NCI-H1105 (cell line): ENCODE measurements at places on chromosomes 2 and 18.

DNA sequence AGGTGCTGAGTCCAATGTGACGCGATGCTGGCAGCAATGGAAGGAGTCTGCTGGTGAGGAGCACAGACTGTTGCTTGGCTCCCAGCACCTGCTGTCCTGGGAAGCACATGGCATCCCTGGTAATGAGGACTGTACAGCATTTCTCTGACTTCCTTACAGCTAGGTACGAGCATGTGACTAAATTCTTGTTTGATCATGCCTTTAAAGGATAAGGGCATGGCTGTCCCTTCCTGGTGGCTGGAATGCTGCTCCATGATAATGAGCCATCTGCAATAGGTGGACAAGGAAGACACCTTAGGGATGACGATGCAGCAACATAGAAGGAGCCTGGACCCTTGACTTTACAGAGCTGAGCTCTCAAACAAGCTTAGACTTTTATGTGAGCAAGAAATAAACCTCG, 278.0 kb upstream of the SPRED2 start:
- no peak for DNase-seq

GRCh38 chr2:91748902-91749301, 3057.4 kb downstream of the RPIA start:
- DNase-seq: no peak

DNA sequence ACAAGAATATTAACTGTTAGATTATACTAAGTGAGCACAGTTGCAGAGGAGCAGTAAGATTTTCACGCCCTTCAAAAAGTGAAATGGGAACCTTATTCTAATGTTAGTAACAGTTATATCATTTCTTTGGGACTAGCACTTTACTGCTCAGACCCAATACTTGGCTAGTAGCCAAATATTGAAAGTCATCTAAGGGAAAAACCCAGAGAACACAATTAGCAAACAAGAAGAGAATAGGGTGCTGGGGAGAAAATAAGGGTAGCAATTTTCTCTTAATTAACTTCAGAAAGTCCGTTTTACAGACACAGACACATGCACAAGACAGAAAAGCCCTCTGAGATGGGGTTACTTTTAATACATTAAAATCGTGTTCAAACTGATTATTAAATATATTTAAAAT, 71.8 kb downstream of the ID2 start:
- peak; percentile 30 for DNase-seq

DNA sequence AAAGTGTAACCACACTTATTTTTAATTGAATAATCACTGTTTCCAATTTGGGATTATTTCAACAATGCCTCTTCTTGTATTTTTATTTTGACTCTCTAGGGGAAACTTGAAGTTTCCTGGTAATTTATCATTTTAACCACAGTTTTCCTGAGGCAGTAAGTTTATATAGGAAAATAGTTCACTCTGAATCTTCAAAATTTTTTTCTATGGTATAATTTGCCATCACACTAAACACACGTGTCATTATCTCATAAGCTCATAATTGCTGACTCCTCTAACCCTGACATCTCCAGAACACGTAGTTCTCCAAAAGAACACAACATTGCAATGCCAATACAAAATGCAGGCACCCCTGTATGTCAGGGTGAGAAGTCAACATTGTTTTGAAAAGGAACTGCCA, 102.2 kb upstream of the FZD7 start:
- DNase-seq: no peak

DNA sequence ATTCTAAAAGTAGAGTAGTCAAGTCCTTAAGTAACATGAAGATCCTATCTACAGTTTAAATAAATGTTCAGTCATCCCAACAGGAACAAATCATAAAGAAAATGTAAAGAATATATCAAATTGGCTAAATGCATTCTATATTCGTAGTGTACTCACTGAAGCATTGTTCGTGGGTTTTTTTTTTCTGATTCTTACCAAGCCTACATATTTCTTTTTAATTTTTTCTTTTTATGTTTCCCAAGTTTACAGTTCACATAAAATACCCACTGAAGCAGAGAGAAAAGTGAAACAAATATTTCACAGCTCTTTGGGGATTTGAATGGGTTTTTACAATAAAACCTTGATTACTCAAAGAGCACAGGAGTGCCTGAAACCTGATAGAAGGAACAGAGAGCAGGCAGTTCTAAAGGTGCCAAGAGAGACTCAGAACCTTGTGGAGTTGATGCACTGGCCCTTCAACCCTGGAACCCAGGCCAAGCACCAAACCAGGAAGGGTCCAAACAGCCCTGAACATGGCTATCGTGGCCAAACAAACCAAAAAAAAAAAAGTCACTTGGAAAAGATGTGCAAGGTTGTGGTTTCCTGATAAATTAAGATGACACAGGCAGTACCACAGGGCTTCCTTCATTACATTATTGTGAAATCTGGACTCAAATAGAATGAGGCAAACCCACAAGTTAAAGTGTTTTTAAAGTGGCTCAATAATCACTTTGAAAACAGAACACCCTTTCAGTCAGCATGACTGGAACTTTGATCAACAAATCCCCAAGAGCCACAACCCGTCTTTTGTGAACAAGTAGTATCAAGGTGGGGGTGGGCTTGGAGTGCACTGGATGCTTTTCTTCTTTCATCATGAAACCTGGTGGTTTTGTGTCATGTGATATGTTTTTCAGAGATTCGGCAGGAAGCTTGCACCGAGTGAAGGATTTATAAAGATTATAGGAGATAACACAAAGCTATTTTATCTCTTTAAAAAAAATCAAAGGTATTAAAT, 245.0 kb upstream of the FN1 start:
- no peak for DNase-seq

DNA sequence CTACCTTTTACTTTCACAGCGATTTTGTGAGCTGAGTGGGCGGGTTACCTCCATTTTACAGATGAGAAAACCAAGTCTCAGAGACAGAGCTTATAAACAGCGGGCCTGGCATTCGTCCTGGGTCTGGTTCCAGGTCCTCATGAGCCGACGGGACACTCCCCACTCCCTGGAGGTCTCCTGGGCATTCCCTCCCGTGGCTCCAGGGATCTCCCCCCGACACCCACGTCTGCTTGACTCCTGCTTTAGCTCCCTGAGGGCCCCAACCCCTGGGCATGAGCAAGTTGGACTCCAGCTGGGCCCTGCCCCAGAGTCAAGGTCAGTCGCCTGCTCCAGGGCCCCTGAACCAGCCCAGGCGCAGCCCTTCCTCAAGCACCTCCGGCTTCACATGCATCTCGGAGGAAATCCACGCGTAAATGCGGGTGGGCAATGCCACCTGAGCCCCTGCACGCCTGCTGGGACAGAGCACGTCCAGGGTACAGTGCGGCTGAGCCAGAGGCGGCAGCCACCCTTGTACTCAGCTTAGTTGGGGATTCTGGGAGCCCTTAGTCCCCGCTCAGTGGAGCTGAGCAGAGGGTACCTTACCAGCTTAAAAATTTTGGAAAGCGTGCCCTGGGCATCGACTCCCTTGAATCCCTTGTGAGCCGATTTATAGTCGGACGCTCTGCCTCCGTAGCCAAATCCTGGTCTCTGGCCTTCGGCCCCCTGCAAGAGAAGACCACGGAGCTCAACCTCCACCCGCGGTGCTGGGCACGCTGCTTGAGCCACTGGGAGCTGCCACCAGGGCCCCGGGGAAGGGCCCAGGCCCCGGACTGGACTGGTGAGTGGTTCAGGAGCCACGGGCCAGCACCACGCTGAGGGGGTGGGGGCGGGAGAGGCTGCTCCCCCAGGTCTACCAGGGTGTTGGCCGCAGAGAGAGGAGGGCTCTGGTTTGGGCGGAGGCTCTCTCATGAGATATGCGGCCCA, 148.1 kb downstream of the MBP start:
- DNase-seq: no peak

DNA sequence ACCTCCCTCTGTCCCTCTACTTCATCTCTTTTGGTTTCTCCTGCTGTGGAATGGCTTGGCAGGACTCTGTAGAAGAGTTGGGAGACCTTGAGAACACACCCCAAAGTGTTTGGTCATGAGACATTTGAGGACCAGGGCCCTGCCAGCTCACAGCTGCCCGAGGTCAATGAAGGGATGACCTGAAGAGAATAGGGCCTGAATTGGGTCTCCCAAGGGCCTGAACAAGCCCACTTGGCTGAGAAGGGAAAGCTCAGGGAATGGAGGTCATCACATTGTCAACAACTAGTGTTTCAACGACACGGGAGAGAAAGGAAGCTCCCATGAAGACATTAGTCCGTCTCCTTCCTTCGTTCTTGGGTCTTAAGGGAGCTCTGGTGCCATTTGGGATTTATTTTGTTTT, 52.8 kb downstream of the TTC32 start:
- DNase-seq: no peak

GRCh38 chr18:24770311-24771024, 310.0 kb downstream of the HRH4 start:
- DNase-seq: no peak

- DNase-seq: no peak
Measured at GRCh38 chr2:75772908-75773630, 62.4 kb upstream of the GCFC2 start.

DNA sequence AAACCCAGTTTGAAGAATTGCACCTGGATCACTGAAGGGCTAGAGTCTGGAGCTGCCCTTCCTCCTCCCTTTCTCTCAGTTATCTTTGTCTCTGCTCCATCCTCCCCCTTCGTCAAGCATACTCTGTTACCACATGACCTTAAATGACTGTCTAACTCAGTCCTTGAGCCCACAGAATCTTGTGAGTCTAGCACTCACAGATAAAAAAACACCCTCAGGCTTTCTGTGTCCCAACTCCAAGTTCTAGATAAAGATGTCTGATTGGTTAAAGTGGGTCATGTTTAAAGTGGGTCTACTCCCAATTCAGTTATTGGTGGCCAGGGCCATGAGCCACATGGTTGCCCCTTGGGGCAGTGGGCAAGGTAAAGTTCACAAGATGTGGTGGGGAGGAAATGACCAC, 53.5 kb upstream of the CYP1B1 start:
- no peak for DNase-seq

GRCh38 chr2:144133936-144134665, 385.8 kb downstream of the ZEB2 start:
- no peak for DNase-seq

DNA sequence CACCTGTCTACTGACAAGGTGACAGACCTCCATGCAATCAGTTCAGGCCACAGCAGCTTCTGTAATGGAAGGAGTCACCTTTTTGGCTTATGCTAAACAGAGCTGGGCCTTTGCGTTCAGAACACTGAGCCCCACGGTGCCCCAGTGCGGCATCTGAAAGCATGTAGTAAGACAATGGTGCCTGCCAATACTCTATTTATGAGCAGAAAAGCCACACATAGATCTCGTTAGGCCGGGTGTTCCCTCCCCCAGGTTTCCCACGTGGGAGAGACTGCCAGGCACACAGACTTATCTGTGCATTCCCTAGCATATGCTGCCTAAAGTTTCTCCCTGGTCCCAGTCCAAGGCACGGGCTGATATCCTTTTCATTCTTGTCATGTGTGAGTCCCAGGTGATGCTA, 150.9 kb downstream of the ACTR3 start:
- no peak for DNase-seq

- no peak for DNase-seq
Measured at GRCh38 chr2:72141881-72142451, 5.7 kb downstream of the CYP26B1 start.

- no peak for DNase-seq
Measured at GRCh38 chr18:9418047-9418690, 57.1 kb upstream of the RALBP1 start.

DNA sequence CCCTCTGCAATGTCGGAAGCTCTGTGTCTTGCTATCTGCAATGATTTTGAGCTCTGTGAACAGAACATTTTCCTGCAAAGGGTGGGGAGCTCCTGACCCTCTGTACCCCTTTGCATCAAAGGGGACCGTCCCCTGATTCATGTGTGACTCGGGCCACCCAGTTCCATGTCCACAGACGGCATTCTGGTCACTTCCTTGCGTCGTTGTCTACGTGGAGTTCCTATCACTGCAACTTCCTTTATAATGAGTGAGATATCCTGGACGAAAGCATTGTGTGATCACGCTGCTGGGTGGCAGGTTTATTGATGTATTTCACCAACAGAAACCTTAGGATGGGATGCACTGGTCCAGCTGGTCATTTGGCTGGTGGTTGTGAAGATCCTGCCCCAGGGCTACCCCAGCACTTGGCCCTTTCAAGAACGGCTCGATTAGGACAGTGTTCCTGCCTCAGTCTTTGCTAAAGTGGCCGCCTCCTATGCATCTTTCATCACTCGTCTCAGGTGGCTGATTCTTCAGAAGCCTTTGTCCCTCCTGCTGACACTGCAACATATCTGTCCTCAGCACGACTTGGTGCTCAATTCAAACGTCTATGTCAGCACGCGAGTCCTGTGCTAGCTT, 202.7 kb downstream of the ACKR3 start:
- no peak for DNase-seq

- DNase-seq: no peak
Measured at GRCh38 chr2:239831001-239831731, 194.0 kb downstream of the NDUFA10 start.

- no peak for DNase-seq
Measured at GRCh38 chr2:101837354-101837753, 139.8 kb downstream of the MAP4K4 start.

GRCh38 chr18:8359481-8359880, 249.8 kb upstream of the RAB12 start:
- DNase-seq: no peak

GRCh38 chr2:86189782-86190416, 5.4 kb downstream of the IMMT start:
- DNase-seq: no peak

DNA sequence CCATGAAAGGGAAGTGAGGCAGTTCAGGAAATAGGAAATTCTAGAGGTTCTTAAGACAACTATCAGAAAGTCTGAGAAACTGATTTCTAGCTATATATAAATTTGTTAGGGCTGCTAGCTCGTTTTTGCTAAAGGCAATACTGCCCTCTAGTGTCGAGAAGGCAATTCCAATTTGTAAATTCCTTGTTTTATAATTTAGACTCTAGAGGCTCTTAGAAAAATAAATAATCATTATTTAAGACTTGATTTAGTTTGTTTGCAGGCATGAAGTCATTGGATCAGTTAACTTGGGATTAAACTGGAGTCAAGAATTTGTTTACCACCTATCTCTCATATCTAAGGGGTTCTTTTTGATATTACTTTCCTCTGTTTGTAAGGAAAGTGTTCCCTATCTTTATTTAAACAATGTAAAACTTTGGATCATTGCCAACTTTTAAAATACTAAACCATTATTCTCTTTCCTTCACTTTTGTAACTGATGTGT, 66.2 kb downstream of the ACVR2A start:
- peak; percentile 36 for DNase-seq

- no peak for DNase-seq
Measured at GRCh38 chr18:8264861-8265411, 344.3 kb upstream of the RAB12 start.

- no peak for DNase-seq
Measured at GRCh38 chr2:159086826-159087225, 118.4 kb downstream of the TANC1 start.
